ENCODE measurements at places on chromosomes 16 and 17.
A peak's percentile ranks its signal among the peaks of the same experiment; 100 is the strongest.

- no peak for DNase-seq
Measured at GRCh38 chr17:37824534-37825485, 80.0 kb upstream of the HNF1B start.

GRCh38 chr16:9657641-9658040 is 524.6 kb downstream of the GRIN2A start:
- no peak for DNase-seq

DNA sequence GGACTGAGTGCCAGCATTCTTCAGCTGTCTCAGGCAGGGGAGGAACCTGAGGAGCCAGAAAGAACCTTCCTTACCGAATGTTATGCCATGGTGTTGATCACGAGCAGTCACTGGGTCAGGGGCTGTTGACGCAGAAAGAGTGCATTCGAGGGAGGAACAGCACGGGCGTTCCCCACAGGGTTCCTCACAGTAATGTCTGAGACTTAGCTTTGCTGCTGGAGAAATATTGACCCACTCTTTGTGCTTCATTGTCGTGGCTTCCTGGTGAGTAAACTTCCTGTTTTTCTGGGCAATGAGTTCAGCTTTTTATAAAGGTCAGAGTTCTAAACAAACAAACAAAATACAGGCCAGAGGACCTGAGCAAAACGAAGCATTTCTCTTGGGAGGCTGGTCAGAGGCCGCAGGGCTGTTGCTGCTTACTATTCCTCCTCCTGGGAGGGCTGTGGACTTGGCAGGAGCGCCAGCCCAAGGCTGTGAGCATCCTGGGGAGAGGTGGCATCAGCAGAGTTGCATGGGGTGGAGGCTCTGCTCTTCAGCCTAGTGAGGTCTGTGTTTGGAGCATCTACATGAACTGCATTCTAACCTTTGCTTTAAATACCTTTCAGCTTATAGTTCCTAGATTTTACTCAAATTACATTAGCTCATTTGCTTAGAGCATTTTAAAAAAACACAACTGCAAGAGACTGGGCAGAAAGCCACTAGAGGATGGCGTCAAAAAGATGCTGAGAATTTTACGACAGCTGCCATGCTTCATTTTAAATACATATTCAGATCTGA is 143.1 kb upstream of the CACNG5 start:
- DNase-seq = no peak

DNA sequence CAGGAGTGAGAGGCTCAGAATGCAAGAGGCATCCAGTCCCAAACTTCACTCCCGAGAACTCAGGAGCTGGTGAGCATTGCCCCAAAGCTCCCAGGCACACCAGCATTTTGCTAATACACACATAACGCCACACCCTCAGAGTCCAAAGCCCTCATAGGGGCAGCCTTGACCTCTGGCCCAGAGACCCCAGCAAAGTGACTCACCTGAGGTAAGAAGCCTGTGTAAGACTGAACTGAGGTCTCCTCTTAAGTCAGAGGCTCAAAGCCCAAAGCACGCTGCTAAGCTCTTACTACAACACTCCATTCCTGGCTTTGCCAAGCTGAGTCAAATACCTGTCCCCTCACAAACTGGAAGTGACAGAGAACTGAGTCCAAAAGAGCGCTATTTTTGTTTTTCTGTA is 16.4 kb downstream of the ST3GAL2 start:
- DNase-seq = no peak

- no peak for DNase-seq
Measured at GRCh38 chr16:77896415-77897128, 108.2 kb downstream of the VAT1L start.

GRCh38 chr17:41538565-41538991 is 10.5 kb upstream of the KRT19 start:
- DNase-seq = no peak

- no peak for DNase-seq
Measured at GRCh38 chr16:70156207-70156978, 17.2 kb upstream of the CLEC18C start.

DNA sequence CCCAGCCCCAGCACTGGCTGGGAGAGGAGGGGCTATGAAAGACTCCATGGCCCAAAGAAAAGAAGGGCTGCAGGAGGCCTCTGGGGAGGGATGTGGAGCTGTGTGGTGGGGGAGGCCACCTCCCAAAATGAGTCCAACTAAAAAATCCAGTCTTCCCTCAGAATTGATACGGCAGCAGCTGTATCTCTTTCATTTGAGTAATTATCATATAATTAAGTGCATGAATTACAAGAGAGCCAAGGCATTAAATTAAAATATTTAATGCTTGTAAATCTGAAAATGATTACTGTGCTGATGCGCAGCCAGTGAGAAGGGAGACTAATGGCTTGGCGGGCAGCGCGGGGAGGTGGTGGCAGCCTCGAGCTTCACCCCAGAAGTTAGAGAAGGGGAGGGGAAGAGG is 192.8 kb downstream of the C16orf78 start:
- DNase-seq = no peak

- peak; percentile 2 for DNase-seq
Measured at GRCh38 chr17:30600830-30601494, 123.8 kb downstream of the GOSR1 start.

GRCh38 chr17:3859940-3860339 is 13.9 kb upstream of the NCBP3 start:
- no peak for DNase-seq

GRCh38 chr17:55388842-55389241 is 32.8 kb downstream of the MMD start:
- DNase-seq = no peak

DNA sequence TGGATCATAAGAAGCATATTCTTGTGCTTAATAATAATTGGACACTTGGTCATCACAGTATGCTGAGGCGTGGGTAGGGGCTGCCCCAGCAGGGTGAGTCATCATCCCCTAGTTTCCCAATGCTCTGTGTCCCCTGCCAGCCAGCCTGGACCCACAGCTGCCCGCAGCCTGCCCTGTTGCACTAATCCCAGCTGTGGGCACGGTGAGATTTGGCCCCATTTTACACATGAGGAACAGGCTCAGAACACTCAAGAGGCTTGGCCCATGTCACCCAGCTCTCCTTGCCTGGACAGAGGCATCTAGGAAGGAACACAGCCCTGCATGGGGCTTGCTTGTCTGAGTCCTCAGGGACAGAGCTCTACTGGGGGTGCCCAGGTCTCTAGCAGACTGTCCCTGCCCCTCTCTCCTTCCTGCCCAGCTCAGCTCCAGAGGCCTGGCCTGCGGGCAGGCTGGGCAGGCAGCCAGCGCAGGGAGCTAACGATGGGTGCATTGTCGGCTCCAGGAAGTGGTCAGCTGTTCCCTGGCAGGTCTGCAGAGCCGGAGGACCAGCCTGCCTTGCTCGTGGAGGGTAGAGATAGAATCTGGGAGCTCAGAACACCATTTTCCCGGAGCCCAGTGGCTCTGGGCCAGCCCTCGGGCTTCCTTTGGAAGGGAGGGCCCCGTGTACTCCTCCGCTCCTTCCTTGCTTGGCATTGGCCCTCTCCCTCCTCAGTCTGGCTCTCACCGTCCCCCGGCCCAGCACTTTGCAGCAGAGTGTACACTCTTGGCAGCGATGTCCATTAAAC is 189.4 kb downstream of the RAB11FIP4 start:
- no peak for DNase-seq

DNA sequence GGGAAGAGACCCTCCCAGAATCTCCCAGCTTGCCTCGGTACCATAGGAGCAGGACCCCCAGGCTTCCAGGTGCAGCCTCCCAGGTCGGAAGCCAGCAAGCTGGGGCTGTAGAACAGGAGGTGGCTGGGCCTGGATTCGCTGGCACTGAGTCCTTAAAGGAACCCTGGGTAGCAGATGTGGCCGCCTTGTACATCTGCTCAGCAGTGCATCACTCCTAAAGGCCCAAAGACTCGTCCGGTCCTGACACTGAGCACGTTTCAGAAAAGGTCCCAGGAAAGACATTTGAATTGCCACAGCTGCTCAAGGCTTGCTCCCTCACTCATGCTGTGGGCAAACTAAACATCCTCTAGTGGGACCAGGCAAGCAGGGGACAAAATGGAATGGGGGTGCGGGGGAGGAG is 172.8 kb downstream of the RAB11FIP4 start:
- no peak for DNase-seq

GRCh38 chr17:41029633-41030245 is at the start of gene KRTAP1-4:
Gene KRTAP1-4, minus strand, starts transcription at chr17:41030195. Its CDS starts 117 bp downstream, at chr17:41030078.
- no peak for DNase-seq

DNA sequence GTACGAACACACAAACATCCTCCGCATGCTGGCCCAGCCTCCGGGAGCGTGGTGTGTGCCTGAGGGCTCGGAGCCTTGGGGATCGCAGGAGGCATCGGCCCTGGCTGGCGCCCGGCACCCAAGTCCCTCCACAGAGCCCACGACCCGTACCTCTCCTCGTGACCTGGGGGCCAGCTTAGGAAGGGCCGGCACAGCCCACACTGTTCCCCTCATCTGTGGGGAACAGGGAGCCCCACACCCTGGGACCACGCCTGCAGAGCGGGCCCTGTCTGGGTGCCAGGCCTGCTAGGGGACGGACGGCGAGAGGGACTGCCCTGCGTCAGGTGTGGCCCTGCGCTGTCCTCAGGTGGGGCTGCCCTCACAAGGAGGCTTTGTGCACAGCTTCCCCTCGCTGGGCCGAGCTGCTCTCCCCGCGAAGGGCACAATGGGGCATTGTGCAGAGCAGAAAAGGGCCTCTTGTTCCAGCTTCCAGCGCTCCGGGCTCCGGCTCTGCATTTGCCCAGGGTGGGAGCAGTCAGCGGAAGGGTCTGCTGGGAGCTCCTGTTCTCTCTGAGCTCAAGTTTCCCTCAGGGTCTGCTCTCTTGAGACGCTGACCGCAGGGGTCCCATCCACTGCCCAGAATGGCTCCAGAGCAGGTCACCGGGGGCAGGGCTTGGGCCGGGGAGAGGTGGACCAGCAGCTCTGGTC is 1.7 kb upstream of the LMF1 start:
- DNase-seq = no peak

- peak; percentile 65 for DNase-seq
Measured at GRCh38 chr17:50482516-50482915, 3.9 kb downstream of the RSAD1 start.

DNA sequence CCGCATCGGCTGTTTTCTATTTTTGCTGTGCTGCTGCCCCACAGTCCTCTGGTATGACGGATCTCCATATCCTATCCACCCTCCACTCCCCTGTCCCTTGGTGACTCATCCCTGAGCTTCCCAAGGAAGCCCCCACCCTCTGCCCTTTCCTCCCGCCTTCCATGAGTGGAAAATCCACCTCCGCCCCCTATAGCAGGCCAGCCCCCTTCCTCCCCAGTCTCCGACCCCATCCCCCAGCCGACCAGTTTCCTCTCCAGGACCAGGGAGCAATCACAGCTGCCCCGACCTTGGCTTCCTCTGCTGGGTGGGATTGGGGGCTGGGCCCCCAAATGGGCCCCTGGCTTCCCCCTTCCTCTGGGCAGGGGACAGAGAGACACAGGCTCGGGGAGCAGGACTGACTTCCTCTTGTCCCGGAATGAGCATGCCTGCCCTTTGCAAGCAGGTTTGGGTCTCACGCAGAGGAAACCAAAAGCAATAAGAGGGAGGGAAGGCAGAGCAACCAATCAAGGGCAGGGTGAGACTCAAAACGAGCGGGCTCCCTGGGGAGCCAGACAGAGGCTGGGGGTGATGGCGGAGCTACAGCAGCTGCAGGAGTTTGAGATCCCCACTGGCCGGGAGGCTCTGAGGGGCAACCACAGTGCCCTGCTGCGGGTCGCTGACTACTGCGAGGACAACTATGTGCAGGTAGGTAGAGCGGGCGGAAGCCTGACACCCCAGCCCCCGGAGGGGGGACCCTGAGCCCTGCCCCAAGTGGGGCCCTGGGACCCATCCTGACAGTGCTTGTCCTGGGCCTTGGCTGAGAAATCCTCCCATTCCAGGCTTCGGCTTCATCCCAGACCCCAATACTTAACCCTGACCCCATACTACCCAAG is at the start of the genes ABI3 and GNGT2:
Gene ABI3 (plus strand): TSS at position 550 of the 872 bp plus-strand sequence. CDS start 18 bp downstream, at position 568.
Gene GNGT2 (minus strand): TSS at position 417 of the 872 bp plus-strand sequence. CDS start 3,152 bp downstream, outside the sequence.
- DNase-seq = peak; percentile 60

- DNase-seq = no peak
Measured at GRCh38 chr17:46788796-46789195, 29.7 kb downstream of the WNT3 start.

GRCh38 chr16:12801511-12802042 is 2.1 kb downstream of the CPPED1 start:
- DNase-seq = no peak

- DNase-seq = no peak
Measured at GRCh38 chr17:14813649-14814370, 451.3 kb downstream of the PMP22 start.

GRCh38 chr16:9680968-9681367 is 501.3 kb downstream of the GRIN2A start:
- DNase-seq = no peak

GRCh38 chr17:4354862-4355514 is 11.5 kb downstream of the UBE2G1 start:
- no peak for DNase-seq

DNA sequence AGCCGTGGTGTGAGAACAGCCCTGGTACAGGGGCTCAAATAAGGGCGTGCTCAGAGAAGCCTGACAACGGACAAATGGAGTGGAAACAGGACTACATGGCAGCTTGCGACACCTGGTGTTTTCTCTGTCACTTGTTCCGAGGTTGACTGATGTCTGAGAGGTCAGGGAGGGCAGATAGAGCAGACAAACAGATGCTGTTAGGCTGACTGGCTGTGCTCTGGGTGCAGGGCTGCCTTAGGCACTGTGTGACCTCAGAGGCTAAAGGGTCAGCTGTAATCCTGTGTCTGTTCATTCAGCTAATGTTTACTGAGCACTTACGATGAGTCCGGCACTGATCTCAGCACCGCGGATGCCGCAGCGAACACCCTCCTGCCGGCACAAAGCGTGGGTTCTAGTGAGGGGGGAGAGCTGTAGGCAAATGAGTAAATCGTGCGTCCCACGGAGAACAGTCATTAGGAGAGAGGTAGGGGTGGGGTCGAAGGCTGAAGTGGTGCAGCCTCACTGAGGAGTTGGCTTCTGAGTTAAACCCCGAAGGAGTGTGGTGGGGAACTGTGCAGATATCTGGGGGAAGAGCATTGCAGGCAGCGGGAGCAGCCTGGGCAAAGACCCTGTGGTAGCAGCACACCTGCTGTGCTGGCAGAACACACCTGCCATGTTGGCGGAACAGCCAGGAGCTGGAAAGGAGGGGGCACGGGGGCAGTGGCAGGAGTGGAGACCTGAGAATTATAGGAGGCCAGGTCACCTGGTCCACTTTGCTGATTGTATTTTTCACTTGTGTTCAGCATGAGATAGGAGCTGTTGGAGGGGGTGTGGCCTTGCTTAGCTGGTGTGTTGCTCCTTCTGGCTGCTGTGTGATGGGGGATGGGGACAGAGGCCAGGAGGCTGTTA is 35.0 kb downstream of the GPT2 start:
- peak; percentile 18 for DNase-seq

DNA sequence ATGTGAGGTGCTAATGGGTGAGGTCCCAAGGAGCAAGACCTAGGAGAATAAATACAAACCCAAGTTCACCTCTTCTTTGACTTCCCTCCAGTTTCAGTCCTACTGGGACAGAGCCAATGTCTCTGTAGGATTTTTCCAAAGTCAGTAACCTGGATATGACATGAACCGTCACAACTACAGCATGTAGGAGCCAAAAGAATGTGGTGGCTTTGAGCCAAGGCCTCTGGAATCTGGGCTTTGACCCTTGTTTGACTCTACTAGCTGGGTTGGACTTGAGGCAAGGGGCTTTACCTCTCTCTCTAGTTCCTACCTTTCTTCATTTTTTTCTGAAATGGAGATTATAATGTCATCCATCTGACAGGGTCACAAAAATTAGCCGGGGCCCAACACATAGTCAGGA is 91.4 kb downstream of the CACNG3 start:
- no peak for DNase-seq

Data from stimulated activated naive CD4-positive, alpha-beta T cell treated with Interleukin-2 at 50 U/mL for 16 hours (primary cell).